HFFc6 (cell line): ENCODE measurements at places on chromosomes 12 and 14. TPM values are rescaled to one million over a fixed set of nuclear protein-coding genes. Genes with fewer than 3 reads are reported as not detected.
A peak's percentile ranks its signal among the peaks of the same experiment; 100 is the strongest.

Gene SERPINA10
- not detected in 2 replicates for total RNA-seq

Gene PROX2
- not detected in 3 replicates for total RNA-seq

Gene FOXA1
- total RNA-seq, result 0.36 to 7.6 TPM (median 0.78 TPM) in 3 replicates

Gene RASSF9
- 0.06 TPM in 1 of 3 replicates, not detected in the others for total RNA-seq

Gene TAS2R46
- not detected in 2 replicates for total RNA-seq

Gene STON2
- not detected in 3 replicates for total RNA-seq

Gene SLC17A8
- total RNA-seq, result not detected in 3 replicates

DNA sequence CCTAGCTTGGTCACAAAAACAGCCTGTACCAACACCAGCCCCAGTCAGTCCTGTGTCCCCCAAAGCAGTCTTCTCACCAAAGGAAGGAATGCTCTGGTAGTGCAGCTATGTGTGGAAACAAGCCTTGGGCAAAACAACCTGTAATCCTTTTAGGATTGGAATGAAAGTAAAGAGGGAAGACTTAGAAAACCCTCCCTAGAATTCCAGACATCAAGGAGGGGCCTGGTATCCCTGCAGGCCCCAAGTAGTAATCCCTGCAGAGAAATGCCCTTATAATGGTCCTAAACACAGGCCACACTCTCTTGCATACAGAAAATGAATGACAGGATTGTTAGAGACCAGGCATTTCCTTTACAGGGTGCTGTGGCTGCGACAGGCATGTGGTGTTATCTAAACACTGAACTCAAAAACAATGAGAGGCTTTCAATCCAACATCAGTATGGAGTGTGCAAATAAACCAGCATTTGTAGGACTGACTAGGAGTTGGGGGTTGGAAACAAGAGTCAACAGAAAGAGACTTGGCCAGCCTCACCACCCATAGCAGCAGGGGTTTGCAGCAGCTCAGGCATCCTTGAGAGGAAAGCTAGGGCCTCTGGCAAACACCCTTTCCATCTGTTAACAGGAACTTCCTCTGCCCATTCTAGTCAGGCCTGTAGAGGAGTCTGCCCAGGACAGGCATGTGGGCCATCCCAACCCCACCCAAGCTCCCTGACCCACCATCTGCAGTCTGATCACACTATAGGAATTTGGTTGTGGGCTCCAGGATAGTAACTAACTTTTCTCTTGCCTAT lies 59.1 kb downstream of the DCAF5 start:
- DNase-seq, result peak; percentile 30

DNA sequence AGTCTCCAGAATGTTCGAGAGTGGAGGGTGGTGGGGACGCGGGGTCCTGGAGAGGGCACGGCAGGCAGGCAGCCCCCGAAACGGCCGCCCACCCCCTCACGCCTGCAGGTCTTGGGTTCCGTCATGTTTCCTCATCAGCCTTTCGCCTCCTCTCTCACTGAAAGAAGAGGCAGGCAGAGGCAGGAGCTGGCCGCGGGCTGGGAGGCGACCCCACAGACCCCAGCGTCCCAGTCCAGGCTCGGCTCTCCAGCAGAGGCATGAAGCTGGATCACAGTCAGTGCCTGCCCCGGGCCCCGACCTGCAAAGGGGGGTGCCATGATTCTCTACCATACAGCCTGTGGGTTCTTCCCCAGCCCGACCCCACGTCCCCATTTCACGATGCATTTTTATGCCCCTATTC lies 13.4 kb downstream of the GALNT9 start:
- no peak for DNase-seq

GRCh38 chr12:56487448-56488040 lies 417 bp downstream of the GLS2 start:
- DNase-seq, result no peak

DNA sequence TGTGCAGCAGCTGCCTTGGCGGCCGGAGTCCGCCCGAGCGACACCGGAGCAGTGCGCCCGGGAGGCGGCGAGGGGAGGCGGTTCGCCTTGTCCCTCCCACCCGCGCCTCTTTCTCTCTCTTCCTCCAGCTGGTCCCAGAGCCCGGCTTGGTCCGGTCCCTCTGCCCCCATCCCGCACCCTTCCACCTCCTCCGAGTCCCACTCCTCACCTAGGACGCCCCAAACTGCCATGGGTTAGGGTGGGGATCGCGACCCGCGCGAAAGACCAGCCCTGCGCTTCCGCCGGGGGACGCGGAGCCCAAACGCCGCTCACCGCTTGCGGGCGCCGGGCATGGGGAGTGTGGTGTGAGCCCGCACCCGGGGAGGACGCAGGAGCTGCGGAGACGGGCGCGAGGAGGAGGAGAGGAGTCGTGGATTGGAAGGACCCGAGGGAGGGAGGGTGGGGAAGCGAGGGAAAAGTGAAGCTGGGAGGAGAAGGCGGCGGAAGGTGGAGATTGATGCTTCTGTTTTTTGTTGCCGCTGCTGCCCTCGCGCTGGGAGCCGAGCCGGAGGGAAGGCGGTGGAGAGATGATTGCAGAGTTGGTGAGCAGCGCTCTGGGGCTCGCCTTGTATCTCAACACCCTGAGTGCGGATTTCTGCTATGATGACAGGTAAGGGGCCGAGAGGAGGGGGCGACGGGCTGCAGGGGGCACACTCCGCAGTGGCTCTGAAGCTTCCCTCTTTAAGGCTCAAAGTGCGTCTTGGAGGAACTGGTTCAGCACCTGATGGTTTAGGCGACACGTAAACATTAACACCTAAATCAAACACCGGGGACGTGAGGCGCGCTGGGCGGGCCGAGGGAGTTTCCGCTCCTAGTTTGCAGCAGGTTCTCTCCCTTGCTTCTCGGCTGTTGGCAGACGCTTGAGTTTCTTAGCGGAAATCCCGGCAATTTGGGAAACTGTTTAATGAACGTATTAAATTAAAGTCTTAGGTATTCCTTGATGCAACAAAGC lies 610 bp downstream of the TMTC2 start:
- peak; percentile 2 for DNase-seq

DNA sequence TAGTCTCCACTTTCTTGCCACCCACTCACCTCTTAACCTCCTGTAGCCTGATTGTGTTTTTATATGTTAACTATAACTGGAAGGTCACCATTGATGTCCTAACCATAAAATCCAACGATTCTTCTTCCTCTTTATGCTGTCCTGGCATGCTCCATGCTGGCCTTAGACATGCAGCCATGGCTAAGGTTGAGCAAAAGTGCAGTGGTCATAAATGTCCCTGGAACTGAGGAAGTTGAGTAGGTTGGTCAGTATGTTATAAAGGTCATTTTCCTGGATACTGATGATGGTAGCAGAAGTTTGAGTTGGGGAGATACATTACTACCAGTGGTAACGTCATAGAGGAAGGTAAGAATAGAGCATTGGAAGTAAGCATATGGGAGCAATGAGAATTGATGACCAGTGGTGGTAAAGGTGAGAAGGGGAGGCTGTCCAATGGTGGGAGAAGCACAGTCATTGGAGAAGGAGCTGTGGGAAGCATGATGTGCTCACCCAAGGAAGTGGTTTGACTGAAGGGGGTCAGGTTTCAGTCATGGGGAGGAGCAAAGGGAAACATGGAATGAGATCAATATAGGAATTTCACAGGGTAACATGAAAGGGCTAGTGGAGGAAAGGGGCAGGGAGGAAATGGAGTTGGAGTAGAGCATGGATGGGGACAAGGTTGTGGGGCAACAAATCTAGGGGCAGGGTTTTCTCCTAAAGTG lies 240.8 kb downstream of the DACT1 start:
- no peak for DNase-seq

DNA sequence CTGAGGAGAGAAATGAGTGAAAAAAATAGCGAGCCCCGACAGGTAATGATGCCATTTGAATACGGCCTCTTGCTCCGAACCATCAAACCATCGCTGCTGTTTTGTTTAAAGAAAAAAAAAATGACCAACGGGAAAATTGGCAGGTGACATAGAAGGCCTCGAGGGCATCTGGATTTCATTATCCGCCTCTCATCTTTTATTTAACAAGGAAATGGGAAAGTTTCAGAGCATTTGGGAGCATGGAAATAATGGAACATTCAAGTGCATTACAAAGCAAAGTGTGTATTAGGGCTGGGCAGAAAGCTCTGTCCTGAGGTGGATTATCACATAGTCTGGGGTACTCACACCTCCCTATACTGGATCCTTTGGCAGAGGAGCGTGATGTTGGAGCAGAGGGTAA lies 258.7 kb downstream of the KSR2 start:
- DNase-seq, result no peak

- DNase-seq, result no peak
Measured at GRCh38 chr12:93889516-93890212, 212.5 kb downstream of the CRADD start.

DNA sequence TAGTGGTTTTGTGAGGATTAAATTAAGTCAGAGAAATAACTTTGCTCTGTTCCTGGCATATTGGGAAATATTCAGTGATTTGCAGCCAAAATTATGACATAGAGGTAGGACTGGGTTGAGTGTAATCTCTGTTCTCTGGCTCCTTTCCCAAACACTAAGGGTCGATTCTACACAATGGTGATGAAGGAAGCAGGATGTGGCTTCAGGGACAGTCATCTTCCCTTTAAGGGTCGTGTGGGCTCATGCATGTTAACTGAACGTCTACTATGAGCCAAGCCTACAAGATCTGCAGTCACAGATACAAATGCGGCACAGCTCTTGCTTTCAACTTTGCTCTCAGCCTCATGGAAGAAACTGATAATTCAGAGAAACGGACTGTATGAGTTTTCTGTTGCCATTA lies 381.6 kb downstream of the VRK1 start:
- DNase-seq, result no peak

GRCh38 chr14:79295385-79295784 lies 915.9 kb downstream of the DIO2 start:
- DNase-seq, result no peak

GRCh38 chr14:99968941-99969340 lies 96.3 kb upstream of the EVL start:
- DNase-seq, result no peak

DNA sequence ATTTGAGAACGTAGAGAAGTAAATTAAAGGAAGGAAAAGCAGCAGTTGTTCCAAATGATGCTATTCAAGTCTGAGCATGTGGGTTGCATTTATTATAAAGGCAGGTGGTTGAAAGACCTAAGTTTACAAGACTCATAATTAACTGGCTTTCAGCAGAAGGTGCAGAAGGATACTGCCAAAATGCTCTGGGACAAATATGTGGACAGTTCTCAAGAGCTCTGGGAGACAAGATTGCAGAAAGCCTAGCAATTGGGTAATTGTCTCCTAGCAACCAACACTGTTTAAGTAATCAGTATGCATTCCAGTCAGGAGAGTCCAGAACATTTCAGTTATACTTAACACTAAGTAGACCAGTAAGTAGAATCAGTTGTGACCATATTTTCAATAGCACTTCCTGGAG lies 131.5 kb downstream of the GPR135 start:
- peak; percentile 93 for DNase-seq

- no peak for DNase-seq
Measured at GRCh38 chr12:552466-552865, 92.7 kb downstream of the B4GALNT3 start.

- no peak for DNase-seq
Measured at GRCh38 chr14:43778570-43778936, 728.5 kb downstream of the FSCB start.

GRCh38 chr12:1356285-1356684 lies 238.1 kb downstream of the FBXL14 start:
- no peak for DNase-seq

DNA sequence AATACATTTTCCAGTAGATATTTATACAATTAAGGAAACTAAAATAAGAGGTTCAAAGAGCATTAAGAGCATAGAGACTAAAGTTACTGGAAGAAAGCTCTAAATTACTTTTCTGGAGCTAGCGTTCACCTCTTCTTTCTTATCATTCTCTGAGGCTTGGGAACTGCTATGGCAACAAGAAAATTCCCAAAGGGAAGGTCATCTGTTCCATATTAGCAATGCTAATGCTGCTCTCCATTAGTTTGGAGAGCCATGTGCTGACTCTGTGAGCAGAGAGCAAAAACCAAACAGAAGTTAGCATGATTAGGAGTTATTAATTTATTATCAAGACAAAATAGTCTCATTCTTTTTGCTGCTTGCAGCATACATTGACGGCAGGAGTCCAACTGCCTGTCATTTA lies 143.1 kb upstream of the SLC16A7 start:
- peak; percentile 68 for DNase-seq

DNA sequence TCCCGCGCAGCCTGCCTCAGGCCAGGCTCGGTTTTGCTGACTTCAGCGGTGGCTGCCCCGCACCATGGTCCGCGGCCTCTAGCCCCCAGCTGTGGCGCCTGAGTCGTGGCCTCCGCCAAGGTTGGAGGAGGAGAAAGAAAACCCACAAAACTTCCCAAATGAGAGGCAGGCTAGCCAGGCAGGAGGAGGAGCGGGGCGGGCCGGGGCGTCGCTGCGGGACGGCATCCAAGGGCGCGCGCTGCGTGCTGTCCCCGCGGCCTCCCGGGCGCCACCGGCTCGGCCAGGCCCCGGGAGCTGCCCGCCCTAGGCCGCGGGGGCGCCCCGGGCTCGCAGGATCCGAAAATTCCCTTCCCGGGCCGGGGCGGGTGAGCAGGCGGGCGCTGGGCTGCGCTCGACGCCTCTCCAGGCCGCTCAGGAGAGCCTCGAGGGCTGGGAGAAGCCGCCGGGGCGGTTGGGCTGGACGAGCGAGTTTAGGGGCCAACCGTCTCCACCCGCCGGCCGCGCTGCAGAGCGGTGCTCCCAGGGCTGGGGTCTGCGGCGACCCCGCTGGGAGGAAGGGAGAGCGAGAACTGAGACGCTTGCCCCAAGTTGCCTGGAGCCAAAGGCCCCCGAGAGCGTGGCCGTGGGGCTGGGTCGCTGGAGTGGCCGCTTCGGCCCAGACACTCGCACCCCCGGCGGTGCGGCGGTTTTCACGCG lies at the start of gene EFS:
TSS of gene EFS (minus strand) at position 137 of the 696 bp plus-strand sequence. CDS start 147 bp downstream, outside the sequence.
- no peak for DNase-seq

- DNase-seq, result no peak
Measured at GRCh38 chr14:54782751-54783659, 119.6 kb downstream of the GCH1 start.

DNA sequence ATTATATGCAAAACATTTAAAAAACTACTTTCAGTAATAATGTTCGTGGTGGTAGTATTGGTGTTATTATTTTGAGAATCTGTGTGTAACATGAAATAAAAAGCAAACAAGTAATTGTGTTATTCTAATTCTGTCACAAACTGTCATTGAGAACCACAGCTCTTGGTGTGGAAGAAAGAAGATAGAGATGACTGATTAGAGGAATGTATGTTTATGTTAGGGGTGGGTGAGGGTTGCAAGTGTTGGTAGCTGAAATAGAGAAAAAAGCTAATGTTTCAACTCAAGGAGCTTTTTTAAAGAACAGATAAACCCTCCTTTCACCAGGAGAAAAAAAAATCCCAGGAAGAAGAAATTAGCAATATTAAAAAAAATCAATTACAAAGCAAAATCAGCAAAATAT lies 18.3 kb downstream of the DNM1L start:
- DNase-seq, result no peak

DNA sequence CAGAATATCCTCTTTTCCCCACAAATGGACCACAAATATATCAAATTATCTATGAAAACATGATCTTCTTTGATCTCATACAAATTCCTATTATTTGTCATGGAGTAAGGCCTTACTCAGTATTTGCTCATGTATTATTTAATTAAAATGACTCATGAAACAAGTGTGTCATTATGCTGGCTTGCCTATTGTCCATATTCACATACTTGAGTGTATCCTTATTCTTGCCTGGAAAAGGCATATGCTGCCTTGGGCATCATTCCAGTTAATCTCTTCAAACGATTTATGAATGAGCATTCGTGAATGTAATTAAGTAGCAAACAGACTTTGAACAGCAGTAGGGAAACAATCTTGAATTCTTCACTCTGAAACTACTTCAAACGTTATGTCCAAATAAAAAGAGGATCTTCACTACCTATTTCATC lies 22.6 kb upstream of the SNRPF start:
- DNase-seq, result peak; percentile 62
